Activated effector memory CD4-positive, alpha-beta T cell treated with anti-CD3 and anti-CD28 coated beads, Interleukin-2, amount 50 U/mL, for 16 hours (primary cell): ENCODE measurements at places on chromosomes 6 and 20.

- DNase-seq = no peak
These were observed 224.4 kb upstream of the SASH1 start for GRCh38 chr6:148118244-148118643.

DNA sequence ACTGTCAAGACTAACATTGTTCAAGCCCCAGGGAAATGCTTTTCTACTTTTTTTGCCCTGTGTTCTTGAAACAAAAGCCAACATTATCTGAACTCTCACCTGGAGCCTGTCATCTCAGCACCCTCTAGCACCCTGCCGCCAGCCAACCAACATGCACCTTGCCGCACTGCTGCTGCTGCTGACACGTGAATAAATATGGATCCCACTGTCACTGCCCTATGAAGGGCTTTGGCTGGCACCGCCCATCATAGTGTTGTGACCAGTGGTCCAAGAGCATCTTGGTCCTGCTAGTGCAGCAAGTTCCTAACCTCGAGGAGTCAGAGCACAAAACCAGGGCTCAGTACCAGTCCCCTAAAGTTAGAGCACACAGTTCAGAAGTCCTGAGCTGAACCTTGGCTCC, 41.6 kb downstream of the CENPW start:
- no peak for DNase-seq

DNA sequence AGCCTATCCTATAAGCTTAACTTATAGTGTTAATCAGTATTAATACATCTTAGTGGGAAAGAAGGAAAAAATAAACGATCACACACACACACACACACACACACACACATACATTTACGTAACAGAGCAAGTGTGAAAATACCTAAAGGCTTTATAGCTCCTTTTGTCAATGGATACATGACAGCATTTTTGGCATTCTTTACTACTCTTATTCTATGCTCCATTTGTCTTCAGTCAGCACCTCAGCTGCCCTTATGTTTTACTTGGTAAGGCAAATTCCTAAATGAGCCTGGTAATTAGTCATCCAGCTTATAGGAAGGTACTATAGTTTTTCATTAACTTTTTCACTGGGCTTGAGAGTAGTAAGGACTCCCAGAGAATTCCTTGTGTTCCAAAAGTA, 25.1 kb upstream of the SLC17A3 start:
- DNase-seq = no peak

- no peak for DNase-seq
These were observed 113.6 kb downstream of the RFX6 start for GRCh38 chr6:116990679-116991078.

DNA sequence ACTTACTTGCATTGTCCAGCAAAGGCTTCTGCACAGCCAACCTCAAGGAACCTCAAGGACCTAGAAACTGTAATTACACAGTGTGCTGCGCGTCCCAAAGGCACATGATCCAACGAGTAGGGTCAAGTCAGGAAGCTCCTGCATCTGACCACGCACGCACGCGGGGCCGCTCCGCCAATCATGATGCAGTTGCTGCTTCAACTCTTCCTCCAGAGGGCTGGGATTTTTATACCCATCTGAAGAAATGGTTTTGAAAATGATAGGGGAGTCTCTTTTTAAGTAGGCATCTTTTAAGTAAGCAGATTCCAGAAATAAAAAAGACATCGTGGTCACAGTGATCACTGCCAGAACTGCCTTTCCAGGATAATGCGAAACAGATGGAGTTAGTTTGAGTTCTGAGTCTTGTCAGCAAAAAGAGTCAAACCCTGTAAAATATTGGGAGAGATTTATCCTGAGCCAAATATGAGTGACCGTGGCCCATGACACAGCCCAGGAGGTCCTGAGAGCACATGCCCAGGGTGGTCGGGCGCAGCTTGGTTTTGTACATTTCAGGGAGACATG, 34.0 kb downstream of the KIF25 start:
- no peak for DNase-seq

GRCh38 chr6:15363164-15363522, 117.3 kb downstream of the JARID2 start:
- no peak for DNase-seq

DNA sequence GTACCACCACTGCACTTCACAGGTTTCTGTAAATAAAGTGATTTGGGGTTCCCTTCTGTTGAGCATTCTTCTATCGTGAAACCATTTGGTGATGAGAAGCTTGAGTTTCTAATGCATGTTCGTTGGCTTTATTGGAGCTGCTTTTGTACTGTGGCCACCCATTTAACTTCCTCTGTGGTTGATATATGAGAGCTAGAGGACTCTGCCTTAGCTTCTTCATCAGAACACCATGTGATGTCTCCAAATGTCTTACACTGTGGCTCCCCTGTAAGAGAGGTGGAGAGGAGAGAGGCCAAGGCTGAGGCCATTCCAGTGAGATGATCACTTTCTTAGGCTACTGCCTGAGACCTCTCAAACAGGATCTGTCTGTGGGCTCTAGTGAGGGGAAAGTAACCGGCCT, 114.5 kb downstream of the SLC16A10 start:
- no peak for DNase-seq

- DNase-seq = peak; percentile 75
These were observed 12.8 kb upstream of the DNAAF9 start for GRCh38 chr20:3420211-3420707.

- DNase-seq = no peak
These were observed 280.6 kb downstream of the LAMA2 start for GRCh38 chr6:129163551-129163950.

- DNase-seq = no peak
These were observed 75.1 kb upstream of the B3GAT2 start for GRCh38 chr6:71031912-71032311.

DNA sequence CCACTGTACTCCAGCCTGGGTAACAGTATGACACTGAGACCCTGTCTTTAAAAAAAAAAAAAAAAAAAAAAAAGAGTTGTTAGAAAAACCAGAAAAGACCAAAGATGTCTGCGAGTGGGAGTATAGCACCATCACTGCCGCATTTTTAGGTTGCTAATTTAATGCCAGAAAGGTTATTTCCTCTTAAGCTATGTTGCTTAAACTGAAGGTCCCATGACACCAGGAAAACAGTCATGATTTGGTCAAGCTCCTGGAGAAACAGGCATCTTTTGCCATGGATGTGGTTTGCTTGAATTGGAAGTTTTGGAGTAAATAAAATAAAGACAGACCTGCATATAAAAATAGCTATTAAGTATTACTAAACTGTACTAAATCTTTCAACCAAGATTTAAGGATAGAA, 68.3 kb upstream of the TNFRSF21 start:
- DNase-seq = no peak

DNA sequence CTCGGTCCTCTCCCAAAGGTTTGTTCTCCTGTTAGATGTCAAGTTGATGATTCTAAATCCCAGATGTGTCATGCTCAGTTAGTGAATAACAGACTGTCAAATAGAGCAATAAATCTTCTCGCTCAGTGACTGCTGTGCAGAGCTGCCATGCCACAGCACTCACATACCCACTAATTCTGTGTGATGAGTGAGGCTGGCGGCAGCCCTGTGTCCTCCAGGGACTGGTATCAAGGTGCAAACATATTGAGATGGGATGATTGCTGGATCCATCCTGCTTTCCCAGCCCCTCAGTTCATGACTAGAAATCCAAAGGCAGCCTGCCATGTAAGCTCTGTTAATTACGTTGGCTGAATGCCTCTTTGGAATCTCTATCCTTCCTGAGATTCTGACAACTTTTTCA, 103.9 kb downstream of the OLIG3 start:
- DNase-seq = no peak
